Germinal center (tissue), 1 donor: ENCODE measurements at places on chromosomes 7 and 10.

DNA sequence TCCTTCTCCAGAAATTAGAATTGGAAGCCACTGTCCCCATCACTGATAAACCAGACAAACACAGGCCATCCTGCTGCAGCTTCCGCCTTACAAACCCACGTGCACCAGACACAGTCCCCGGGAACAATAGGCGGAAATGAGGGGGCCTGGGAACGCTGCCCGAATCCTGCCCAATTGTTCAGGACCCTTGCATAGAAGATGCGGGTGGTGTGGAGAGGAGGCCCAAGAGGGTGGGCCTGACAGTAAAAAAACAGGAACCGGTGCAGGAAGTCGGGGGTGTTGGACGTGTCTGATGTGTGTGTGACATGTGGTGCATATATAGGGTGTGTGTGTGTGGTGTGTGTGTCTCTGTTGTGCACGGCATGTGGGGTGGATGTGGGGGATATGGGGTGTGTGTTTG, 26.5 kb upstream of the CHST15 start:
- DNase-seq, result peak; percentile 49

DNA sequence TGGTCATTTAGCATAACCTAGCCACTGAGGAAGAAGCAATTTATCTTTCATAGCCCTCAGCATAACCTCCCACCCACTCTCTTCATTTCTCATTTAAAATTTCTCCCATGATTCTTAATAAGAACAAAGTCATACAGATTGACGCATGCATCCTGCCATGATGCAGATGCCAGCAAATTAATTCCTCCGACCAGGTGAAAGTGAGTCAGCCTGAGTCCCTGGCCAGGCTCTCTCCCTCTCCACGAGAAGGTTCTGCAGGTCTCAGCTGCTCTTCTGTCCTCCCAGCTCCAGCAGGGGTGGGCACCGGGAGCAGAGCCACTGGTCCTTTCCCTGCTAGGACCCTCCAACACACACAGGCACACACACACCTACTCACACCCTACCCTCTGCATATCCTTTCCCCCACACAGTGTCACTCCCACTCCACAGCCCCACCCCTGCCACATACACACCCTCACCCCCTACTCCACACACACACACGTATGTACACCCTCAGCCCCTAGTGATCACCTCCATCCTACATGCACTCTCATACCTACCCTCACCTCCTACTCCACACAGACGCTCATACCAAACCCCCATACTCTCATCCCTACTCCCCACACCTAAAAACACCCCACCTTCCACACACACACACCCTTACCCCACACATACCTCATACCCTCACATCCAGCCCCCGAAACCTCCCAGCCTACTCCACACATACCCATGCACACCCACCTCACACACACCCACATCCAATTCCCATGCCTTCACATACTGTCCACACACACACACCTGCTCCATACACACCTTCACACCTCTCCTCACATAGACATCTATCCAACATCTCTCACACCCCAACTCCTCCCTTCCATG, 78.0 kb downstream of the FAM13C start:
- no peak for DNase-seq

GRCh38 chr10:30349967-30350735, 1.1 kb upstream of the MTPAP start:
- no peak for DNase-seq

- no peak for DNase-seq
Observed at GRCh38 chr7:138470391-138471157, 10.5 kb downstream of the TRIM24 start.

DNA sequence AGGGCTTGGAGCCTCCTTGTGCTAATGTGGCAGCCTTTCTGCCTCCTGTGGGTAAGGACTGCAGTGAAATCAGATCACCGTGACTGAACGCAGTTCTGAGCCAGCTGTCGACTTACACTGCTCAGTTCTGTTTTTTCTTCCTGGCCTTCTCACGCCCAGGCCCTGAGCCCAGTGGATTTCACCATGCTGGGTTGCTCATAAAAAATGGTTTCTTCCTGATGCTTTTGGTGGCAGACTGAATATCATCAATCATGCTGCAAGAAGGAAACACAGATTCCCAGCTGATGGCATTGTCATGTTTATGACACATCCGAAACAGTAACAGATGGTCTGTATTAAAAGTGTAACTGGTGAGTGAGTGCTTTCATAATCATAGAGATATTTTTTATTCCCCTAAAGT, 389.6 kb downstream of the GALNT17 start:
- DNase-seq, result no peak

GRCh38 chr7:83546586-83546985, 102.4 kb downstream of the SEMA3E start:
- DNase-seq, result no peak

DNA sequence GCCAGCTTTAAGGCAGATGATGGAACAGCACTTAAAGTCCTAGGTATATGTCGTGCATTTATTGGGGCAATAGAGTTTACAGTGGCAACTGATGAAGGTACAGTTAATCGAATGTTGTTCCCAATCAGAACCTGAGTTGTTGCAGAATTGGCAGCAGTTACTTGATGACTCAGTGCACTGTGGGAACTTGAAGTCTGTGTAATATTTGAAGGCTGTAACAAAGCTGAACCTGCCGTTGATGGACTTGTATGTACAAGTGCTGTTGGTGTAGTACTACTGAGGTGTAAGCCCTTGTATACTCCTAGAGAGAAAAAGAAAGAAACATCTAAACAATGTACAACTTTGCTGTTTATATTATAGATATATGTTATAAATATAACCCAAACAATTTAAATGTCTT, 75.3 kb downstream of the EPC1 start:
- DNase-seq, result no peak

GRCh38 chr7:124440081-124440480, 325.5 kb downstream of the GPR37 start:
- no peak for DNase-seq

- DNase-seq, result no peak
Observed at GRCh38 chr7:40595129-40595528, 460.3 kb downstream of the SUGCT start.

DNA sequence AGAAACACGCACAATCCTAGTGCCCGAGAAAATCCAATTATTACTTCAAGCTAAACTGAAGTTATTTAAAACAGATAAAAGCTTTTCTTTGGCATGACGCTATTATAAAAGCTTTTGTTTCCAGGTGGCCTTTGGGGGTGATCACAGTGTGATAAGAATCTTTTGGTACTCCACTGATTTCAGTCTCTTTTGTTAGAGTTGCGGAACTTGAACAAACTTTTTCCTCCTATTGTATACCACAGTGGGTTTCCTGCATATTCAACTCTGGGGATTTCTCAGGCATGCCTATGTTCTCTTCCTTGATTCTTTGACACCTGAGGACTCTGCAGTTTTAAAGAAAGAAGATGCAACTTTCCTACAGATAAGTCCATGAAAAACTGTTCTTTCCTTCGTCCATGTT, 99.7 kb upstream of the PITRM1 start:
- no peak for DNase-seq

GRCh38 chr7:150806863-150807262, 6.3 kb downstream of the TMEM176A start:
- no peak for DNase-seq

GRCh38 chr10:74997163-74997562, 114.3 kb upstream of the SAMD8 start:
- no peak for DNase-seq

DNA sequence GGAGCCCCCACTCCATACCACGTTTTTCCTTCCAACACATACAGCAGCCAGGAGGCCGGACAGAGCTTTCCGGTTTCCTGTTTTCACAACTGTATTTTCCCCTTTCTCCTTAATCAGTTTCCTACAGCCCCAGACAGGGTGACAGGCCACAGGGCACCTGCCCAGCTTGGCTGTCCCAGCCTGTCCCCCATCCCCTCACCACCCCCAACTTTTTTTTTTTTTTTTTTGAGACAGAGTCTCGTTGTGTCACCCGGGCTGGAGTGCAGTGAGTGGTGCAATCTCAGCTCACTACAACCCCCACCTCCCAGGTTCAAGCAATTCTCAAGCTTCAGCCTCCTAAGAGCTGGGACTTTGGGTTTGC, 10.3 kb upstream of the HSPB1 start:
- no peak for DNase-seq

DNA sequence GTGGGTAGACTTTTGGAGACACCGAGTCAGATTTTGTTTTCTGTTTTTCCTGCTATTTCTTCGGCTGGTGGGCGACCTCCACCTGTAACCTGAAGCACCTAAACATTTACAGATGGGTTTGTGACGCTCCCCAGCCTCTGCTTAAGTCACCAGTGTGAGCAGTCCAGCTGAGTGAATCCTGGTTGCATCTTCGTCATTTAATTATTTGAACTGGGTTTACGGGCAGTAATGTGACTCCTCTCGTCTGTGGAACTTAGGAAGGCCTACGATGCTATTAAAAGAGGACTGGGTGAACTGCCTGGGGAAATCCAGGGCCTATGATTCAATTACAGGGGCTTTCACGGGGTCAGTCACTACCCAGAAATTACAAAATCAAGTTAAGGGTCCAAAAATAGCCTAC, 52.5 kb downstream of the WNT2 start:
- no peak for DNase-seq

GRCh38 chr10:71116426-71116825, 95.9 kb upstream of the UNC5B start:
- DNase-seq, result no peak

DNA sequence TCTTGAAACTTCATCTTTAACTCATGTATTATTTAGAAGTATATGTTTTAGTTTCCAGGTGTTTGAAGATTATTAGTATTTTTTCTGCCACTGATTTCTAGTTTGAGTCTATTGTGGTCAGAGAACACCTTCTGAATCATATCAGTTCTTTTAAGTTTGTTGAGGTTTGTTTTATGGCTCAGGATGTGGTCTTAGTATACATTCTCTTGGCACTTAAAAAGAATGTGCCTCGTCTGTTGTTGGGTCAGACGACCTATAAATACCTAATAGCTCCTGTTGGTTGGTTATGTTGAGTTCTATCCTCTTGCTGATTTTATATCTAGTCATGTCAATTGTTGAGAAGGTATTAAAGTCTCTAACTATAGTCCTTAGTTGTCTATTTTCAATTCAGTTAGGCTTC, 15.9 kb downstream of the TDRD1 start:
- no peak for DNase-seq

DNA sequence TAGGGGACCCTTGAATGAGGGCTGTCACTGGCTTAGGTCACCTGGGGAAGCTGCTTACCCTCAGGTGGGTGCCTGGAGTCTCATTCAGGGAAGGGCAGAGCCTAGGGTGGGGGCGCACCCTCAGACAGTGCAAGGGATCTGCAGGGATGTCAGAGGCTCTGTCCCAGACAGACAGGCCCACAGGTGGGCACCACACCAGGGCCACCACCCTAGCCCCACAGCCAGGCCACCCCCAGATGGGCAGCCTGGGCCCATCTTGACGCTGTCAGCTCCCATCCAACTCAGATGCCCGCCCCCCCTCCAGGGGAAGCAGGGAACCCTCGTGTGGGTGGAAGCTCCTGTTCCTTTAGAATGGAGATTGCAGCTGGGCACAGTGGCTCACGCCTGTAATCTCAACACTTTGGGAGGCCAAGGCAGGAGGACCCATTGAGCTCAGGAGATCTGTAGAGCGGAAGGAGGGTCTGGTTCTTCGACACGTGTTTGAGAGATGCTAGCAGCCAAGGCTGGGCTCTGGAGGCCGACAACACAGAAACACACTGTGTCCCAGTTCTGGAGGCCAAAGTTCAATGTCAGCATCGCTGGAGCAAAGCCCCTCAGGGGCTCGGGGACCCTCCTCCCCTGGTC, 58.5 kb upstream of the DNAJB6 start:
- no peak for DNase-seq

GRCh38 chr10:96714031-96714590, 6.2 kb downstream of the PIK3AP1 start:
- no peak for DNase-seq

DNA sequence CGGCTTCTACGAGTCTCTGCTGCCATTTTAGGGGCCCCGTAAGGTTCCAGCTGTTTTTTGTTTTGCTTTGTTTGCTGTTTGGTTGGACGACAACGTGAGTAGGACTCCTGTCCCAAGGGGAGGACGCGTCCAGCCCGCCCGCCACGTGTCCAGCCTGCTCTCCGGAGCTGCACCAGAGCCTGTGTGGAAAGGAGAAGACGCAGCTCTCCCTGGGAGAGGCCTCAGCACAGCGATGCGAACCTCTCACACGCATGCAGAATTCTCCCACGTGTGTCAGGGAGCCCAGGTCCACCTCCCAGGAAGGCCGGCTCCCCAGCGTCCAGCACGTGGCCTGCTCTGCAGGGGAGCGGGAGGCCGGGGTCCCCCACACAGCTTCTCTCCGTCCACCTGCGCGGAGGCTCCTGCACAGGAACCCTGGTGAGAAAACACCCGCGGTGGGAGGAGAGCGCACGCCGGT, 36.4 kb upstream of the DNAJB6 start:
- no peak for DNase-seq

DNA sequence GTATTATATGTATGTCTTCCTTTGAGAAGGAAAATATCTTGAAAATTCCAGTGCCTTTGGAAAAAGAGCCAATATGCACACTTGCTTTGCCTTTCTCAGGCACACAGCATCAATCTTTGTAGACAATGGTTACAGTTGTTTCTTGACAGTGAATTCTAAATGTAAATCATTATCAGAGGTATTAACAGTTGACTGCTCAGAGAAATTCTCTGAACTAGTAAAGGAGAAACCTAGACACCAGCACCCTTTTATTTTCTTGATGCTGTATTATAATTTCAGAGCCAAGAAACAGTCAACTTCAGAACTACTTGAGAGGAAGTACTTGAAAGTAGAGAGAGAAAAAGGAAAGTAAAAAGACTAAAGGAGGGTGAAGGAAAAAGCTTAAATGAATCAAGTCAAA, 185.8 kb upstream of the SMIM30 start:
- DNase-seq, result no peak

DNA sequence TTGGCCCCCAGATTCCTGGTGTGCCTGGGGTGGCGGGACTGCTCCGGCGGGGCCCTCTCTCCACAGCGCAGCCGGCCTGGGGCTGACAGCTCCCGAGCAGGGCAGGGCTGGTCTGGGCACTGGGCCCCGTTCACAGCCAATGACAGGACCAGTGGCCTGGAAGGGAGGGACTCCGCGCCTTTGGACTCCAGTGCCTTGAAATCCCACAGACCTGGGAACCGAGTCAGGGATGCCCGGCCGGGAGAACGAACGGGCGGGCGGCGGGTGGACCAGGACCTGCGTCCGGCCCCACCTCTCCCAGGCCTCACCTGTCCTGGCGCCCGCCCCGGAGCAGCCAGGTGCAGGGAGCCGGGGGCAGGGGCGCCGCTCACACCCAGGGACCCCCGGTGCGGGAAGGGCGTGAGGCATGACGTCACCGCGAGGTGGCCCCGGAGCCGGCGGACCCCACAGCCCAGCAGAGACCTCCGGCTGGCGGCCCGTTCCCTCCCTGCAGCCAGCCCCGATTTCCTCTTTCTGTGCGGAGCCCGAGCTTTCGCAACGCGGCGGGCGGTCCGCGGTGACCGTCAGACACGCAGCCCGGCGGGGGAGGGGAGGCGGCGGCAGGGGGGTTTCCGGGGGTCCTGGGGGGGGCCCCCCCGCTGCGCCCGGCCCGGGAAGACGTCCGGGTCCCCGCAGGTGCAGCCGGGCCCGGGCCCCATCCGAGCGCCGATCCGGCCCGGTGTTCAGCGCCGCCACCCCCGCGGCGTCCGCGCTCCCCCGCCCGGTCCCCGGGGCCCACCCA, 743 bp downstream of the ADAP1 start:
- DNase-seq, result no peak

- no peak for DNase-seq
Observed at GRCh38 chr7:118615-119391, 73.6 kb upstream of the FAM20C start.
